ENCODE measurements at places on chromosomes 6 and 20.

- DNase-seq: no peak
These were observed 16.4 kb downstream of the RNF24 start for GRCh38 chr20:3998998-3999397.

DNA sequence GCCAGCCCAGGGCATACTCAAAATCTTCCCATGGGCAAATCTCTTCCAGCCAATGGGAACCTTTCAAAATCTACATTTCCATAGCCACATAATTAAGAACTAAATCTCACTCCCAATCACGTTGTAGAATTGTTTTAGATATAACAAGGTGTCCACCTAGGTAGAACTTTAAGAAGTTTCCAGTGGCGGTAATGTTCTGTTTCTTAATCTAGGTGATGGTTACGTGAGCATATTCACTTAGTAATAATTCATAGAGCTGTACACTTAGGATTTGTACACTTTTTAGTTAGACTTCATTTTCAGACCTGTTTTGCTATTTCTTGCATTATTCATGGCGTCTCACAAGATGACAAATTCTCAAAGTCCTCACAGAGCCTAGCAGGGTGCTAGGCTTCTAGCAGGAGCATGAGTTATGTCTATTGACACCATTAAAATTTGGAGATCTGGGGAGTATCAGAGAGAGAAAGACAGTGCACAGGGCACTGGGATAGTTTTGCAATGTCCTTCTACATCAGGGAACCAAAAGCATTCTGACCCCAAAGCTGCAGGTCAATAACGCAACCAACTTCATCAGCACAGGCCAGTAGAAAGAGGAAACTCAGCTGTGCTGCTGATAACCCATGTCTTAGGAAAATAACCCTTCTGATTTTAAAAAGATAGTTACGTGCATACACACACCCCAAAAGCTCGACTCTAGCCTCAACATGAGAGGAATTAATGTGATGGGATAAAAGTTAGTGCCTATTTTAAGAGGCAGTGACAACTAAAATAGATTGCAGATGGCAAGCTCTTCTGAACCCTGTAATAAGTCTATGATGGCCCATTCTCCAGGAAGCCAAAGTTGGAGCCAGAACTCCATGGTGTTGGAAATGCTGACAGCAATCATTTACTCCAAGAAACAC is 518.1 kb upstream of the JARID2 start:
- no peak for DNase-seq

DNA sequence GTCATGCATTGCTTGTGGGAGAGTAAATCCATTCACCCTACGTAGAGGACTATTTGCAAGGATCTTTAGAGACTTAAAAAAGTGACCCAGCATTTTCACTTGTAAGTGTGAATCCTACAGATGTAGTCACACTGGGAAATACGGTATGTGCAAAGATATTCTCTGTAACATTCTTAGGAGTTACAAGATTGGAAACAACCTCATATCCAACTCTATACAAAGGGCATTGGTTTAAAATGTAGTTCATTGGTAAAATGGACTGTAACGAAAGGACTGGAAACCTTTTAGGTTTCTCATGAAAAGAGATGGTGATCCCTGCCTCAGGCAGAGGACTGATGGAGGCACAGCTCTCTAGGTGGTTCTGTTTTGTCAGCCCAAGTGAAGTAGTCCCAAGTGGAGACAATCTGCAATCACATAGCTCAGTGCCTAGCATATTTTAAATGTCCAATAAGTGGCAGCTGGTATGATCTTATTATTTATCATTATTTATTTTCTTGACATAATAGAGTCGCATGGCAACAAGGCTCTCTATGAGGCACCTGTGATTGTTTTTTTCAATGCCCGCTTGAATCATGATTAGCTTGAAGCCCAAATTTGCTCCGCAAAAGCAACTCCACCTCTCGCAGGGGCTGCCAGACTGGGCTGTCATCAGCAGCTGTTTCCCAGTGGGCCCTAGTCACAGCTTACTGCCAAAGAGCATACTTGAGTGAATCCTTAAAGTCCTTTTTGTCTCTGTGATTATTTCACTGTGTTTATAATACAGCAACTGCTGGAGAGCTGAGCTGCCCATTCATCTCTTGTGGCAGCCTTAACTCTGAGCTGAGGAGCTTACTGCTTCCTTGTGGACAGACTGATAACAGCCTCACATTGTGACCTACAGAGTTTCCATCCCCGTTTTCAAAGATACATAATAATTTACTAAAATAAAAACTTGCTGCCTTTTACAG is 19.8 kb upstream of the ENPP1 start:
- no peak for DNase-seq

- no peak for DNase-seq
These were observed 65.2 kb upstream of the EDN3 start for GRCh38 chr20:59235226-59235625.

GRCh38 chr20:54506643-54507042 is 31.2 kb downstream of the DOK5 start:
- no peak for DNase-seq

DNA sequence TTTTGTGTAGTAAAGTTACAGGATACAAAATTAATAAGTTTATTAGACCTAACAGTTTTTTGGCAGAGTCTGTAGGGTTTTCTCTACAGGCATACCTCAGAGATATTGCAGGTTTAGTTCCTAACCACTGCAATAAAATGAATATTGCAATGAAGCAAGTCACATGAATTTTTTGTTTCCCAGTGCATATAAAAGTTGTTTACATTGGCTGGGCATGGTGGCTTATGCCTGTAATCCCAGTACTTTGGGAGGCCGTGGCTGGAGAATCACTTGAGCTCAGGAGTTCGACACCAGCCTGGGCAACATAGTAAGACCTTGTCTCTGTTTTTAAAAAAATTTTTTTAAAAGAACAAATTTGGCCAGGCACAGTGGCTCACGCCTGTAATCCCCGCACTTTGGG is 16.0 kb downstream of the C6orf52 start:
- no peak for DNase-seq

DNA sequence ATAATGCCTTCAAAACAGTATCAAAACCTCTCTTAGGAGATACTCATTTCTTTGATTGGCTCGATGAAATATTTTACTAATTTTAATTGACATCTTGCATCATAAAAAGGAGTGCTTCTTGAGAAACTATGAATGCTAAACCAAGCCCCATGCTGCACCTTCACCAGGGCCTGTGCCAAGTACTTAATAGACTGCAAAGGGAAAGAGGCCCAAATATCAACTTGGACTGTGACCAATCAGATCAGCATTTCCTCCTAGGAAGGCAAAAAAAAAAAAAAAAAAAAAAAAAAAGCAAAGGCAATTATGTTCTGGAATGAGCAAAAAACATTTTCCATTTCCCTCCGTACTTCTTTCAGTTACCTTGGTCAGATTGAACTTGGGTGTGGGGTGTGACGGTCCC is 253.0 kb upstream of the SOX4 start:
- DNase-seq: no peak

DNA sequence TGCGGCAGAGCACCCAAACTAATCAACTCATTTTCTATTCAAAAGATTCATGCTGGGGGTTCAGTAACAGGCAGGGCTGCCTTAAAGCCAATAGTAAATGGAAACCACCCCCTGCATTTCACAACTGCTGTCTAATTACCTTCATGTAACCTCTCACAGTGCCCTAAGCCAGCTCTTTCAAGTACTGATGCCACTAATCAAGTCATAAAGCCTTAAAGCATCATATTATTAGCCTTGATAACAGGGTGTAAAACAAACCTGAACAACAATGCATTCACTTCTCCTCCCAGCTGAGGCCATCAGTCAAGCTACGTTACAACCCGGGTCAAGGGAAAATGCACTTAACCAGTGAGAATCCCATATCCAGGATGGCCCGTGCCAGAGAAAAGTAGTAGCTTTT is 33.0 kb downstream of the TRERF1 start:
- DNase-seq: no peak

DNA sequence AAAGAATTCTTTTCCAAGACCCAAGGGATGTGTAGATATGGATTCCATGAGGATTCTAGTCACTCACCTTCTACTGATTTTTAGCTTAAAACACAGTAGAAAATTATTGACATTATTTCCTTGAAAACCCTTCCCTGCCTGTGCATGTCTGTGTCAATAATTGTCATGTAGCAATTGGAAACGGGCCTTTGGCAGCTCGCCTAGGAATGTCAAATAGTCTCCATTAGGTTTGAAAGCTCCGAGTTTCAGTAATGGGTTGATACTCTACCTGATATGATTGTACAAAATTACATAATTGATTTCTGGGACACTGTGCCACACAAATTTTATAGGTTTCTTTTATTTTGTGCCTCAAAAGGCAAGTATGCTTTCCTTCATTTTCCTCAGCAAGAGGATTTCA is 515.2 kb upstream of the ARID1B start:
- DNase-seq: no peak

DNA sequence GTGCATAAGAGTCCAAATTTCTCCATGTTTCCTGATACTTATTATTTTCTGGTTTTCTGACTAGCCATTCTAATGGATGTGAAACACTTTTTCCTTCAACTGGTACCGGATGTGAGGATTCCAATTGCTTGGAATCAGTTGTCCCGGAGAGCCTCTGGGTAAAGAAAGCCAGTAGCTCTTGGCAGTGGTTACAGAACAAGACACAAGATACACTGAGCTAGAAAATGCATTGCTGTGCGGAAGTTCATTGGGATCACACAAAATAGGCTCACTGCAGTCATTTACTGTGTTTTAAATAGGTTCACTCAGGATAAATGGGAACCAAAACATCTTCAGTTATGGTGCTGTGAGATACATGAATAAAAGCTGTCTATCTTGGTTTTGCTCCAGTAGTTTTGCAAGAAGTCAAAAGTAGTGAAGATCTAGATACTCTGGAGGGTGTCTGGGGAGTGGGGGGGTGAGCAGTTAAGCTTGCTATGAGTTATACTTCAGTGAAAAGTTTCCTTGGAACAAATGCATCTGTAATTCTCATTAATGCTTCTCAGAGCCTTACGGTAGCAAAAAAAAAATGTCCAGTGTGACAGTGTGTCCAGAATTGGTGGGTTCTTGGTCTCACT is 54.4 kb upstream of the RNF182 start:
- DNase-seq: no peak

GRCh38 chr6:157184202-157185015 is 138.9 kb downstream of the TMEM242 start:
- peak; percentile 49 for DNase-seq

Data from stimulated activated effector memory CD8-positive, alpha-beta T cell treated with anti-CD3 and anti-CD28 coated beads, Interleukin-12 subunit alpha, Interleukin-12 subunit beta, amount 100 ng/mL, for 72 hours (primary cell).